ENCODE measurements at places on chromosomes 6 and 20.

DNA sequence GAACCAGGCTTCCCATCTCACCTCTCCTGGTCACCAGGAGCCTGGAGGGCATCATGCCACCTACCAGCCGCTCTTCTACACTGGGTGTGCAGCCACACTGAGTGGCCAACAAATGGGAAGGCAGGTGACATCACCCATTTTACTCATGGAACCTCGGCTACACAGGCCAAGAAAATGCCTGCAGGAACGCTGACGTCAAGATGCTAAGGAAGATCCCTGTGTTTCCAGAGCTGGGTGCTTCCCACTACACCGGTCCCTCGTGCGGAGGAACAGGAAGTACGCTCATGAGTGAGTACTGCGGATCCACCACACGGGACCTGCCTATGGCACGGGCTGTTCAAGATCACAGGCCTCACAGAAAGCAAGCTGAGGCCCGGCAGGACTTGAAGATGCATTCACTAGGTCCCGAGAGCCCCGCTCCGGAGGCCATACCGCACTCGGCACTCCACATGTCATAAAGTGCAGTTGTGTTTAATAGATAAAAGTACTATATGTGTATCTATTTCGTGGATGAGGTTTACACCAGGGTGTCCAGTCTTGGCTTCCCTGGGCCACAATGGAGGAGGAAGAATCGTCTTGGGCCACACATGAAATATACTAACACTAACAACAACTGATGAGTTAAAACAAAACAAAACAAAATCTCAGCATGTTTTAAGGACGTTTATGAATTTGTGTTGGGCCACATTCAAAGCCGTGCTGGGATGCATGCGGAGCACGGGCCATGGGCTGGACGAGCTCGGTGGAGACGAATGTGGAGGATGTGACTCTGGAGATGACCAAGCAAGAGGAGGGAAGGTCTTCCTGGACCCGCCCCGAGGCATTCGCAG is 257.9 kb downstream of the THBS2 start:
- DNase-seq = no peak

DNA sequence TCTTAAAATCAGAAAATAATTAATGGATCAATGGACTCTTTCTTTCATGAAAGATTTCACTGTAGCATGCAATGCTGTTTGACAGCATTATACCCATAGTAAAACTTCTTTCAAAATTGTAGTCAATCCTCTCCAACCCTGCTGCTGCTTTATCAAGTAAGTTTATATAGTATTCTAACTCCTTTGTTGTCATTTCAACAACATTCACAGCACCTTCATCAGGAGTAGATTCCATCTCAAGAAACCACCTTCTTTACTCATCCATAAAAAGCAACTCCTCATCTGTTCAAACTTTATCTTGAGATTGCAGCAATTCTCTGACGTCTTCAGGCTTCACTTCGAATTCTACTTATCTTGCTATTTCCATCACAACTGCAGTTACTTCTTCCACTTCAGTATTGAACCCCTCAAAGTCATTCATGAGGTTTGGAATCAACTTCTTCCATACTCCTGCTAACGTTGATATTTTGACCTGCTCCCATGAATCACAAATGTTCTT is 26.4 kb upstream of the BACH2 start:
- DNase-seq = no peak

GRCh38 chr6:90928051-90928450 is 341.2 kb upstream of the MAP3K7 start:
- no peak for DNase-seq

DNA sequence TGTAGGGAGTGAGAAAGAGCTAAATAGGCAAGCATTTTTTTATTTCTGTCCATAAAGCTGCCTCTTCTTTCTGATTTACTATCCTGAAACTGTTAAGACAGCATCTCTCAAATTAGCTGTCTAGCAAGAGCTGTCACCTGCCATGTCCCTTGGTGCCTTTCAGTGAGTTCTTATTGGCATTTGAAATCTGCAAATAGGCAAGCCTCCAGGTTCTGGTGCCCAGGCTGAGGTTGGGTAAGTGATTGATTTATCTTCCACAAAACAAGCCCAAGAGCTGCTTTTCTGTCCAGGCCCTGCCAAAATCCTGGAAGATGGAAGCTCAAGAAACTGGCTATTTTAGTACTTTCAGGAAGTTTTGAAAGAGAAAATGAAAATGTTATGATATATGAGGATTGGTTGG is 22.4 kb downstream of the MANEA start:
- no peak for DNase-seq

GRCh38 chr20:32978009-32978335 is 26.3 kb downstream of the SUN5 start:
- no peak for DNase-seq

- no peak for DNase-seq
These were observed 202.1 kb upstream of the PRDM1 start for GRCh38 chr6:105884011-105884410.

- no peak for DNase-seq
These were observed 71.1 kb downstream of the ROS1 start for GRCh38 chr6:117354671-117355070.

GRCh38 chr6:169959136-169960002 is 207.9 kb downstream of the ERMARD start:
- no peak for DNase-seq
